T-helper 2 cell treated with Interferon-gamma antibody and Interleukin-4, amounts not matched to agents 5 μg/mL and 100 μg/mL, for 36 hours (primary cell): ENCODE measurements at places on chromosomes 11 and 22.

DNA sequence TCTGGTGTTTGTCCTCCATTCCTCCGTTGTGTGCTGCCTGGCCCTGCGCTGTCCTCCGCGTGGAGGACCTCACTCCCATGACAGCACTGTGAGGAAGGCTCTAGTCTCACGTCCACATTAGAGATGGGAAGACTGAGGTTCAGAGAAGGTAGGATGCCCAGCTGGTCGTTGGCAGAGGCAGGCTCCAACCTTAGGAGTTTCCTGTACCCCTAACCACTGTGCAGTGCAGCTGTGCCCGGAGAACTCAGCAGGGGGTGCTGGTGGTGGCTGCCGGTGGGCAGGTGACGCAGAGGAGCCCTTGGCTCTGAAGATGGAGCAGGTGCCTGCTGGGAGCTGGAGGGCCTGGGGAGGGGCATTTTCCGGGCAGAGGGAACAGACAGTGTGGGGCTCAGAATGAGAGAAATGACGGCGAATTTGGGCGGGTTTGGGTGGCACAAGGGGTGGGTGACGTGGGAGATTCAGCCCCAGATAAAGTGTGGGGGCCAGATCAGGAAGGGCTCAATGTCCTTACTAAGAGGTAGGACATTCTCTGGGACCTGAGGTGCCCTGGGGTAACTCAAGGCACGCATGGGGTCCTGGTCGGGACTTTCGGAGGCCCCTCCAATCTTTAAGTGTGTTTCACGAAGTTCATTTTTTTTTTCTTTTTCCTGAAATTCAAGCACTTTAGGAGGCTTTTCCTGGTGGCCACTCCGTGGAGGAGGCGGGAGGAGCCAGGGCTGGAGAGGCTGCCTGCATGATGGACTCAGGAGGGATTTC is 535.0 kb downstream of the TBC1D22A start:
- no peaks in the 10 kb centered on the region for H3K27me3 ChIP-seq
- no peaks in the 10 kb centered on the region for H3K4me1 ChIP-seq
- H3K4me3 ChIP-seq: no peak overlapping the region

DNA sequence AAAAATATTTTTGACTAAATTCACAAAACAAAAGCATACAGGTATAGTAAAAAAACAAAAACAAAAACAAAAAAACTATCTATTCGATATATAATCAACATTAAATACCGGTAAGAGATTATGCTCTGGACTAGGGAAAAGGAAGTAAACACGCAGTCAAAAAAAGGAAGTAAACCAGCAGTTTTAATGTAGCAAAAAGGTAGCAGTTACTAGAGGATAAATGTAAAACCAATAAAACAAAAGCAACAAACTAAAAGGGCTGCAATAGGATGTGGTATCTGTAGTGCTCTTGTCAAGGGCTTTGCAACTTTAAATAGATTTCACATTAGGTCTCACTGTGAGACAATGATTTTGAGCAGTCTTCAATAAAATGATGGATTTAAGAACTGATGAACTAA is 2.4 kb downstream of the TRIM22 start:
- peak overlapping the region; percentile 98 for H3K27ac ChIP-seq
- peaks cover 47% of the 10 kb centered on the region for H3K4me1 ChIP-seq
- H3K27me3 ChIP-seq: no peaks in the 10 kb centered on the region
- peaks cover 39% of the 10 kb centered on the region for H3K36me3 ChIP-seq
- no peak for DNase-seq
- peak overlapping the region; percentile 95 for H3K4me3 ChIP-seq

DNA sequence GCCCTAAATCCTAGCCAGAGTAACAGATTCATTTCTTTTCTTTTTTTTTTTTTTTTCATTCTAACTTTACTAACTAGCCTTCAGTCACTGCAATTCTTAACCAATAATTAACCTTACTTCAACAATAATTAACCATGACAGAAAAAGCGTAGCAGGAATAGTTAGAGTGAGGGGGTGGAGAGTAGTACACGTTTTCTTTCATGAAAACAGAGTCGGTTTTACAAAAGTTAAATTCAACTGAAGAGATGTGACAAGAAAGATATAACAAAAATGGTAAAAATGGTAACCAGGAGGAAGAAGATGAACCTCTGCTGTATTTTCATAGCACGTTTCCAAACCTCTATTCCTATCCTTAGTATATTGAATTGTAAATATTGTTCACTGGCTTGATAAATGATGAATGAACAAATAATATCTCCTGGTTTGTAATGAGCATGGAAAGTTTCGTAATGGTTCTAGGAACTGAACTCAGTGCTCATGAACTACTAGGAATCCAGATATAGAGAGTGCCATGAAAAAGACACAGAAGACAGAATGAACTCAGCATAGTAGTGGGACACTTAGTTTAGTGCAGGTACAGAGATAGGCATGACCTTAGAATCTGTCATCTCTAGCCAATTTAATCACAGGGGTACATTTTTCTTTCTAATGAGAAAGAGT is 116.5 kb upstream of the ANO5 start:
- H3K27ac ChIP-seq: no peak overlapping the region
- no peaks in the 10 kb centered on the region for H3K27me3 ChIP-seq
- H3K4me1 ChIP-seq: no peaks in the 10 kb centered on the region
- DNase-seq: no peak
- no peaks in the 10 kb centered on the region for H3K36me3 ChIP-seq

DNA sequence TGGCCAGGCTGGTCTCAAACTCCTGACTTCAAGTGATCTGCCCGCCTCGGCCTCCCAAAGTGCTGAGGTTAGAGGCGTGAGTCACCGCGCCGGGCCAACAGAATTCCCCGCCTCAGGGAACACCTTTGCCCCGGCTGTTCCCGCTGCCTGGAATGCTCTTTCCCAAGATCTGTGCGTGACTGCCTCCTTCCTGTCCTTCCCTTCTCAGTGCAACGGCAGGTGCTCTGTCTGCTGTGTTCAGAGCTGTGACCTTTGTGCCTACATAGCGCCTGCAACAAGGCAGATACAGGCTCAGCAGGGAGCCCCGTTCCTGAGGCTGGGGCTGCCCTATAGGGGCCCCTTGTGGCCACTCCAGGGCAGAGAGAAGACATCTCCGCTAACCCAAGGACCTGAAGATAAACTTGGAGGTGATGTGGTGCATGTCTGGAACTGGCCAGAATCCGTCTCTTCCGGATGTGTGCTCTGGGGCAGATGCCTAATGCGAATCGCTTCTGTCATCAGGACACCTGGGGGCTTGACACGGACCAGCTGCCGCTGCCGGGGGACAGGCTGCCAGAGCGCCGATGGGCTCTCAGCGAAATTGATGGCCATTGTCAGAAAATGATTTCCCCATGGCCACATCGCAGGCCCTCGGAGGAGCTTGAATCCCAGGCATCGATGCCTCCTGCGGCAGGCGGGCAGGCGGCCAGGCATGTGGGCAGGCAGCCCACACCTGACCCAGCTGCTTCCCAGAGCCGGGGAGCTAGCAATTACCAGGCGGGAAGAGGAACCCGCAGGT is 43.5 kb upstream of the TCF20 start:
- H3K27me3 ChIP-seq: no peaks in the 10 kb centered on the region
- H3K4me3 ChIP-seq: no peak overlapping the region
- H3K36me3 ChIP-seq: no peaks in the 10 kb centered on the region
- peaks cover 8% of the 10 kb centered on the region for H3K4me1 ChIP-seq
- H3K27ac ChIP-seq: no peak overlapping the region

- DNase-seq: no peak
- H3K36me3 ChIP-seq: no peaks in the 10 kb centered on the region
- H3K4me1 ChIP-seq: no peaks in the 10 kb centered on the region
- H3K4me3 ChIP-seq: no peak overlapping the region
Measured at GRCh38 chr11:36724742-36725385, 126.8 kb upstream of the RAG2 start.

DNA sequence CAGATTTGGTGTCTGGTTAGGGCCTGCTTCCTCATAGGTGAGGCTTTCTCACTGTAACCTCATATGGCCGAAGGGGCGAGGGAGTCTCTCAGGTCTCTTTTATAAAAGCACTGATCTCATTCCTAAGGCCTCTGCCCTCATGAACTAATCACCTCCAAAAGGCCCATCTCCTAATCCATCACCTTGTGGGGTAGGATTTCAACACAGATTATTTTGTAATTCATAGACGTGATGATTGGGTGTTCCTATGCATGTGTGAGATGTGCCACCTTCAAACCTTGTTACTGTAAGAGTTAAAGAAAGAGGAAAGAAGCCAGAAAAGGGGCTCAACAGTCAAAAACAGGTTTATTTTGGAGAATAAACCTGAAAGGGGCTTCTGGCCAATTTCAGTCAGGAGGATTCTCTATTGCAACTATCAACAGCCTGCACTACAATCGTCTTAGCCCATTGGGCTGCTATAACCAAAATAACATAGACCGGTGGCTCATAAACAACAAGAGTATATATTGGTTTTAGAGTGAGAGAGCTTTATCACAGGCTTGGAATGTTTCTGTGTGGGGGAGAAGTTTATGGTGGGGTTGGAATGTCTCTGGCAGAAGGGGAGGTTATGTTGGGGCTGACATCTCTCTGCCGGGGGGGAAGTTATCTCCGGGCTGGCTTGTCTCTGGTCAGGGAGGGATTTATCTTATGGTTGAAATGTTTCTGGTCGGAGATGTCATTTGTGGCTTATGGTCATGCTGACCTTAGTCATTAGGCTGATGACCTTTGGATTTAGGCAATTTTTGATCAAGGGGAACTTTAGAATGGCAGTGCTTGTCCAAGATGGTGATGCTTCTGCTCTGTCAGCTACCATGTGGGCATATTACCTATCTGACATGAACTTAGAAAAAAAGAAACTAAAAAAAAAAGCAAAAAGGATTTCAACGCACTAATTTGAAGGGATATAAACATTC is 35.1 kb downstream of the CSF2RB start:
- peaks cover 3% of the 10 kb centered on the region for H3K27me3 ChIP-seq
- no peaks in the 10 kb centered on the region for H3K36me3 ChIP-seq
- peaks cover 3% of the 10 kb centered on the region for H3K4me1 ChIP-seq
- no peak overlapping the region for H3K27ac ChIP-seq

- no peak for DNase-seq
- H3K27ac ChIP-seq: no peak overlapping the region
- no peaks in the 10 kb centered on the region for H3K4me1 ChIP-seq
- H3K27me3 ChIP-seq: peaks cover 11% of the 10 kb centered on the region
Measured at GRCh38 chr11:69731110-69731509, 27.3 kb upstream of the FGF19 start.

DNA sequence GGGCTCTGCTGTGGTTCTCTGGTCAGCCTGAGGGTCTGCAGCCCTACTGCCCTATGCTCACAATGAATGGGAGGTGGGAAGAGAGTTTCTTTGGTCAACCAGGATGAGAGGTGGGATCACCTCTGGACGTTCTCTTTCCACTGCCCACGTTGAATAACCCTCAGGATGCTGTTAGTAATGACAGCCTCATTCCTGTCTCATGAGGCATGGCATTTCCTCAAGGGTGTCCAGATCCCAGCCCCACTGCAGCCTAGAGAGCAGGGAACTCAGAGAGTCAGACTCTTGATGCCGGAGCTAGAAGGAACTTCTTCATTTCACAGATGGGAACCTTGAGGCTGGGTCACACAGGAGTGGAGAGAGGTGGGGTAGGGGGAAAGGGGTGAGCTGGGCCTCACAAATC is 196.0 kb downstream of the CEP164 start:
- no peaks in the 10 kb centered on the region for H3K4me1 ChIP-seq
- no peak overlapping the region for H3K4me3 ChIP-seq
- no peak for DNase-seq
- no peak overlapping the region for H3K27ac ChIP-seq

DNA sequence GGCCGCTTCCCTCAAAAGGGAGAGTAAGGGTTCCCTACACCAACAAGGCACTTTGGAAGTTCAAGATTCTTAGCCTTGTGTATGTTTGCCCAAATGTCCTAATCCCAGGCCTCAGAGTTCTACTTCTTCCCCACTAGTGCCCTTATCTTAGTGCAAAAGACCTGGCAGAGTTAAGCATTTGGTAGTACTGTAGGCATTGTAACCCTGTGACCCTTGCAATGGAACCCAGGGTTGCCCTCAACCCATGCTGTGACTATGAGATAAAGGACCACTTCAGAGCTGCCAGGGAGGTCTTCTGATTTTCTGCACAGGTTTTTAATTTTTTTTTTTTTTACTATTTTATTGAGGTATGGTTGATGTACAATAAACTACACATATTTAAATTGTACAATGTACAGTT is 65.1 kb downstream of the C11orf65 start:
- no peak for DNase-seq
- H3K4me1 ChIP-seq: no peaks in the 10 kb centered on the region
- peaks cover 2% of the 10 kb centered on the region for H3K27me3 ChIP-seq
- no peak overlapping the region for H3K27ac ChIP-seq
- no peak overlapping the region for H3K4me3 ChIP-seq

DNA sequence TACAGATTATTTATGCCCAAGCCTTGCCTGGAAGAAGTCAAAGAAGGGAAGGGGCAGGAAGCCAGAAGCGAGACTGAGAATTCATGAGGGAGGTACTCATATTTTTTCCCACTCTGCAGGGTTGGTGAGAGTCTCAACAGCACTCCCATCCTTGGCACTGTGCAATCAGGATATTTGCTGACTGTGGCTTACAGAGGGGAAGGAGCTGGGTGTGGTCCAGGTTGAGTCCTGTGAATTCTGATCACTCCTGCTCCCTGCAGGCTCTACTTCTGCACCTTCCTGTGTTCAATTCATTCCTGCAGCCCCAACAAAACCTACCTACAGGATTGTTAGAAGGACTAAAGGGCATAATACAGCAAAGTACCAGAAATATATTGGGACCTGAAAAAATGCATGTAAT is 530.5 kb downstream of the INSC start:
- H3K4me3 ChIP-seq: no peak overlapping the region
- no peaks in the 10 kb centered on the region for H3K27me3 ChIP-seq
- H3K4me1 ChIP-seq: no peaks in the 10 kb centered on the region
- no peak for DNase-seq
- H3K36me3 ChIP-seq: no peaks in the 10 kb centered on the region
- no peak overlapping the region for H3K27ac ChIP-seq

GRCh38 chr11:114082415-114082748 is 22.9 kb downstream of the ZBTB16 start:
- no peak overlapping the region for H3K4me3 ChIP-seq
- H3K36me3 ChIP-seq: peaks cover 12% of the 10 kb centered on the region
- no peak for DNase-seq

- peaks cover 2% of the 10 kb centered on the region for H3K4me1 ChIP-seq
- no peak for DNase-seq
- no peak overlapping the region for H3K4me3 ChIP-seq
- H3K27me3 ChIP-seq: peaks cover 16% of the 10 kb centered on the region
Measured at GRCh38 chr22:22907551-22908494, 20.2 kb downstream of the IGLL5 start.

GRCh38 chr11:77884186-77884828 is 63.4 kb downstream of the AAMDC start:
- no peak for DNase-seq
- no peaks in the 10 kb centered on the region for H3K27me3 ChIP-seq
- peaks cover 7% of the 10 kb centered on the region for H3K4me1 ChIP-seq
- no peak overlapping the region for H3K27ac ChIP-seq

DNA sequence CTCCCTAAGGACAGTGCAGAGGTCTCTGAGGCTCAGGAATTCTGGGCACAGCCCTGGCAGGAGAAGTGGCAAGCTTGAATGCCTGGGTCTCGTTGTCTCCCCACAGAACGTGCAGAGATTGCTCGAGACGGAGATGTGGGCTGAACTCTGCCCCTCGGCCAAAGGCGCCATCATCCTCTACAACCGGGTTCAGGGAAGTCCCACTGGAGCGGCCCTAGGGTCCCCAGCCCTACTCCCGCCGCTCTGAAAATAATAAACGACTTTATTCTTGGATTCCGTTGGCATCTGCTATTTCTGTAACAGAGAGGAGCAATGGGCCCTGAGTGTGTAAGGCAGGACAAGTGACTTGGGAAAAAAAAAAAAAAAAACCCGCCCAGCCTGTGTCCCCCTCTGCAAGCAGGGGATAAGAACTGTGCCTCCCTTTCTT is 591 bp upstream of the DNAJC4 start:
- H3K4me1 ChIP-seq: peaks cover 35% of the 10 kb centered on the region
- H3K4me3 ChIP-seq: peak overlapping the region; percentile 90
- no peaks in the 10 kb centered on the region for H3K27me3 ChIP-seq
- DNase-seq: no peak
- peaks cover 5% of the 10 kb centered on the region for H3K36me3 ChIP-seq
